Activated naive CD4-positive, alpha-beta T cell treated with anti-CD3 and anti-CD28 coated beads for 36 hours (primary cell): ENCODE measurements at places on chromosomes 6 and 20.
A peak's percentile ranks its signal among the peaks of the same experiment; 100 is the strongest.

- no peaks in the 10 kb centered on the region for H3K4me1 ChIP-seq
- H3K4me3 ChIP-seq, result no peak overlapping the region
- H3K27ac ChIP-seq, result no peak overlapping the region
Observed at GRCh38 chr6:142045380-142046278, 87.1 kb upstream of the GJE1 start.

DNA sequence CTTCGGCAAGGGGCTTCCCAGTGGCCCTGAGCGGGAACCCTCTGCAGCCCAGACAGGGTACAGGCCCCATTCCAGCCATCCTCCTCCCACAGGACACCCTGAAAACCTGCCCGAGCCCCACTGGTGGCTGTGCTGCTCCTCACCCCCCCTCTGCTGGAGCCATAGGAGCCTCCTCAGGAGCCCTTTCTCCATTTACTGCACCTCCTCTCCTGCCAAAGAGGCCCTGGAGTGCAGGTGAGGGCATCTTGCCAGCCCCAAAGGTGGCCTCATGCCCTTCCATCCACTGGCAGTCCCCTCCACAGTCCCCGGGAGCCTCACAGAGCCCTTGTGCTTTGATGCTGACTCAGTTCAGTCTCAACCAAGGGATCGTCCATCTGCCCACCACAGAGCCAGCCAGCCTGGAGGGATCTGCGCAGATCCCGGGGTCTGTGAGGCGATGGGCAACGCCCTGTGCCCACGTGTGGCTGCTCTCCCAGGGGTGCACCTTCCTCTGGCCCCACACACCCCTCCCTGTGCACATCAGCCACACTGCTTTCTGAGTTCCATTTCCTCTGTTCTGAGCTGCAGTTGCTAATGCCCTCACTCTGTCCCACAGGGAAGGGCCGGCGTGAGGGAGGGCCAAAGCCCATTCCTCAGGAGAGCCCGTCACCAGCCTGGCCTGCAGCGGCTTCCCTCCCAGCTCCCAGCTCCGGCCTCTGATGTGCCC, 228.5 kb downstream of the DLL1 start:
- no peaks in the 10 kb centered on the region for H3K36me3 ChIP-seq
- H3K4me1 ChIP-seq, result no peaks in the 10 kb centered on the region
- no peak overlapping the region for H3K27ac ChIP-seq
- no peak overlapping the region for H3K4me3 ChIP-seq
- DNase-seq, result no peak

DNA sequence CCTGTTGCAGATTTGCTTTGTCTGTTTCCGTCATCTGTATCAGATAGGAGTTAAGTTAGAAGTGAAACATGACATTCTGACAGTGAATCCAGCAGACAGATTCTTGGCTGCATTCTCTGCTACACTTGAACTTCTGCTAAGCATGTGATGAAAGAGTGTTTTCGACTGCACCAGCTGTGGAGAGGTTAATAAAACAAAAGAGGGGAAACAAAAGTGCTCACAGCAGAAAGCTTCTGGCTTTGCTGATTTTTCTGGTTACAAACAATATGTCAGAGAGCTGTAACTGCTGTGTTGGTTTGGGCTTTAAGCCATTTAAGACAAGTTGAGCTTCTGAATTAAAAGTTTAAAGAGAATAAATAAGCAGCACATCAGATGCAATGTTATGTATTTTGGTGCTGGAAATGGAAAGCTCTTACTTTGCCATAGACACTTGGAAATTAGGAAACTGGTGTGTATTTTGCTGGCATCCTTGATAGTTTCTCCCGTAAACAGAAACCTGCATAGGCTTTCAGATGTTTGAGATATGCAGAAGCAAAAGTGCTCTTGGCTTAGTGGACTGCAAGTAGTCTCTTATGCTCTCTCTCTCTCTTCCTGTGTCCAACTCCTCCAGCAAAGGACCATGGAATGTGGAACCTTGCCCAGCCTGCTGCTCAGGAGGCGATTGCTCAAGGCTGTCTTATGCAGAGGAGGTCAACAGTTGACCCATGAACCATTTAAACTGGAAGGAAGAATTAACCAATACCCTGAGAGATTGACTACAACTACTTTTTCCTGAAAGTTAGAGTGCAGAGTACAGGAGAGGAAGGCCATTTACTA, 104.9 kb downstream of the RPS12 start:
- no peak overlapping the region for H3K4me3 ChIP-seq
- no peaks in the 10 kb centered on the region for H3K36me3 ChIP-seq
- no peak overlapping the region for H3K27ac ChIP-seq
- H3K27me3 ChIP-seq, result peaks cover 13% of the 10 kb centered on the region

- H3K27ac ChIP-seq, result no peak overlapping the region
- H3K27me3 ChIP-seq, result no peaks in the 10 kb centered on the region
- H3K4me3 ChIP-seq, result no peak overlapping the region
- no peak for DNase-seq
Observed at GRCh38 chr6:112606656-112607435, 259.7 kb downstream of the RFPL4B start.

GRCh38 chr6:82397962-82398692, 34.5 kb downstream of the TPBG start:
- DNase-seq, result no peak
- no peak overlapping the region for H3K27ac ChIP-seq
- H3K27me3 ChIP-seq, result peaks cover 3% of the 10 kb centered on the region
- no peaks in the 10 kb centered on the region for H3K36me3 ChIP-seq
- H3K4me3 ChIP-seq, result no peak overlapping the region

- no peak overlapping the region for H3K4me3 ChIP-seq
- H3K4me1 ChIP-seq, result no peaks in the 10 kb centered on the region
- no peaks in the 10 kb centered on the region for H3K27me3 ChIP-seq
- DNase-seq, result no peak
- H3K27ac ChIP-seq, result no peak overlapping the region
Observed at GRCh38 chr6:69456086-69456485, 340.7 kb downstream of the LMBRD1 start.

- DNase-seq, result no peak
- H3K4me1 ChIP-seq, result peaks cover 42% of the 10 kb centered on the region
- H3K4me3 ChIP-seq, result peak overlapping the region; percentile 93
- peak overlapping the region; percentile 60 for H3K27ac ChIP-seq
- no peaks in the 10 kb centered on the region for H3K27me3 ChIP-seq
Observed at GRCh38 chr20:35700625-35701148, 1.5 kb downstream of the ROMO1 start.

- H3K27ac ChIP-seq, result no peak overlapping the region
- H3K27me3 ChIP-seq, result no peaks in the 10 kb centered on the region
- H3K4me1 ChIP-seq, result no peaks in the 10 kb centered on the region
- DNase-seq, result no peak
Observed at GRCh38 chr20:32893263-32894025, 34.7 kb downstream of the EFCAB8 start.

- no peaks in the 10 kb centered on the region for H3K27me3 ChIP-seq
- H3K4me3 ChIP-seq, result no peak overlapping the region
Observed at GRCh38 chr6:53258774-53259155, 90.0 kb downstream of the ELOVL5 start.

DNA sequence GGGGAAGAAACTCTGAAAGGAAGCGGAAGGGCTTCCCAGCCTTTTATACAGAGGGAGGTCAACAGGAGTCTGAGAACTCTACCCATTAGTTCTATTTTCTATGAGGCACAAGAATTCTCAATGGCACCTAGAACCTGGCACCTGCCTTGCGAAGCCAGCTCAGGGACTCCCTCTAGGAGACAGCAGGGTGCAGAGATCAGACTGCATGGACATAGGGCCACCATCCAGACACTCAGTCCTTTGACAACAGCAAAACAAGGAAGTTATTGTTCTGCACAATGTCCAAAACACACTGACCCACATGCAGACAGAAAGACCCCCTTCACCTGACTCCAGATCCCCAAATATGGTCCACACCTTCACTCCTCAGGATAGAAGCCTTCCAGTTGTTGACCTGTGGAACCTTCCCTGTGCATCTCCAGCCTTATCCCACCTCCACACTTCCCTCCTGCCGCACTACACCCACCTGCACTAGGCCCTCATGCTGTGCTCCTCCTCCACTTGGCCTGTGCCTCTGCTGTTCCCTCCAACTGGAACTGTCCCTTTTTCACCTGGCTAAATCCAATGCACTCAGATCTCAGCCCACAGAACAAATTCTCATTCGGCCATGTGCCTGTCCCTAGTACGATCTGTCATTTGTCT, 27.8 kb downstream of the ACSS1 start:
- no peak for DNase-seq
- no peaks in the 10 kb centered on the region for H3K27me3 ChIP-seq
- no peak overlapping the region for H3K4me3 ChIP-seq

DNA sequence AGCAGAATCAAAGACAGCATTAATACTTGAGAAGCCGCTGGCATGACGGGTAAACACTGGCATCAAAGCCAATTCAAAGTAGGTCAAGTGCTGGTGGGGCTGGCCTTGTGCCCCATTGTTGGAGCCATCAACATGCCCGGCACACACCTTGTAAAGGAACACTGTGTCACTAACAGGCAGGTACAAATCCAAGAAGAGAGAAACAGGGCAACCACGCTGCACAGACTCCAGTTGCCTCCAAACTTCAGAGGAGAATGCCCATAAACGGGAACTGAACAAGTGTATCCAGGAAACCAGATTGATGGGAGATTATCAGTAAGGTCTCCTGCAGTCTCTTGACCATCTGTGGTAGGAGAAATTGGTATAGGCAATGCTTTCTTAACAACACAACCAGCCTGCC, 127.0 kb upstream of the STXBP5 start:
- H3K27me3 ChIP-seq, result no peaks in the 10 kb centered on the region
- H3K27ac ChIP-seq, result no peak overlapping the region
- H3K4me1 ChIP-seq, result no peaks in the 10 kb centered on the region
- no peak for DNase-seq

GRCh38 chr6:42498473-42499128, 46.9 kb upstream of the TRERF1 start:
- peaks cover 3% of the 10 kb centered on the region for H3K27me3 ChIP-seq
- H3K4me1 ChIP-seq, result peaks cover 11% of the 10 kb centered on the region
- no peak overlapping the region for H3K4me3 ChIP-seq
- DNase-seq, result no peak
- no peaks in the 10 kb centered on the region for H3K36me3 ChIP-seq

DNA sequence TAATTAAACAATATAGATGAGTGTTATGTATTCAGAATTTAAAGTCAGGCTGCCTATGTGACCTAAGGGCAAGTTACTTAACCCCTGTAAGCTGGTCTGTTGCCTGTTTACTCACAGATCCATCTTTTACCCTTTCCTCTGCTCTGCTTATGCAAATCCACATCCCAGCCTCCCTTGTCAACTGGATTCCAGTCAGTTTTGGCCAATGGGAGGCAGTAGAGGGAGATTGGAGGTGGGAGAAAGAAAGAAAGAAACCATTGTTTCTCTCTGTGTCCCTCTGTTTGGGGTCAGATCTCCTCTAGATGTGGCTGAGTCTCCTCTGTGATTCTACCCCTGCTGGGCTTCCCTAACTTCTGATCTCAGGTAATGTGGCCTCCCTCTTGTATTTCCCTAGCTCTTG, 266.8 kb upstream of the PLN start:
- peaks cover 2% of the 10 kb centered on the region for H3K4me1 ChIP-seq
- H3K36me3 ChIP-seq, result no peaks in the 10 kb centered on the region
- no peak for DNase-seq

GRCh38 chr20:15091421-15092037, 754.1 kb upstream of the FLRT3 start:
- no peak overlapping the region for H3K27ac ChIP-seq
- H3K27me3 ChIP-seq, result no peaks in the 10 kb centered on the region
- DNase-seq, result no peak
- no peaks in the 10 kb centered on the region for H3K36me3 ChIP-seq
- no peak overlapping the region for H3K4me3 ChIP-seq
- no peaks in the 10 kb centered on the region for H3K4me1 ChIP-seq

DNA sequence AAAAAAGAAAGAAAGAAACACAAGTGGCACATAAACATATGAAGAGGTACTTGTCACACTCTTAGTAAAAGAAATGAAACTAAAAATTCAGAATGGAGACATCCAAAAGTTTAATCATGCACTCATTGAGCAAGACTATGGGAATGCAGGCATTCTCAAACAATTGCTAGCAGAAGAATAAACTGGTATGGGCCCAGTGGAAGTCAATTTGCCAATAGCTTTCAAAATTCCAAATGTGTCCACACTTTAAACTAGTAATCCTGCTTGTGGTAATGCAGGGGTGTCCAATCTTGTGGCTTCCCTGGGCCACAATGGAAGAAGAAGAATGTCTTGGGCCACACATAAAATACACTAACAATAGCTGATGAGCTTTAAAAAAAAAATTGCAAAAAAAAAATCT, 97.4 kb downstream of the EPB41L2 start:
- no peaks in the 10 kb centered on the region for H3K4me1 ChIP-seq
- no peaks in the 10 kb centered on the region for H3K27me3 ChIP-seq
- DNase-seq, result no peak
- H3K27ac ChIP-seq, result no peak overlapping the region
- no peaks in the 10 kb centered on the region for H3K36me3 ChIP-seq
